ENCODE measurements at places on chromosomes 2 and 18.

DNA sequence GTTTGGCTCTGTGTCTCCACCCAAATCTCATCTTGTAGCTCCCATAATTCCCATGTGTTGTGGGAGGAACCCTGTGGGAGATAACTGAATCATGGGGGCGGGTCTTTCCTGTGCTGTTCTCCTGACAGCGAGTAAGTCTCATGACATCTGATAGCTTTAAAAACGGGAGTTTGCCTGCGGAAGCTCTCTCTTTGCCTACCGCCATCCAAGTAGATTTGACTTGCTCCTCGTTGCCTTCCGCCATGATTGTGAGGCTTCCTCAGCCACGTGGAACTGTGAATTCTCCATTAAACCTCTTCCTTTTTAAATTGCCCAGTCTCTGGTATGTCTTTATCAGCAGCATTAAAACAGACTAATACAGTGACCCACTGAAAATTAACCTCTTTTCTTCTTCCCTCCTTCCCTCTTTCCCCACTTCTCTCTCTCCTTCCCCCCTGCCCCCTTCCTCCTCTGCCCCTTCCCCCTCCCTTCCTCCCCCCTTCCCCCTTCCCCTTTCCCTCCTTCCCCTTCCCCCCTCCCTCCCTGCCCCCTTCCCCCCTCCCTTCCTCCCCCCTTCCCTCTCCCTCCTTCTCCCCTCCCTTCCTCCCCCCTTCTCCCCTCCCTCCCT lies 818.8 kb downstream of the SLC4A3 start:
- no peaks in the 10 kb centered on the region for H3K4me1 ChIP-seq
- no peak overlapping the region for H3K4me3 ChIP-seq
- no peaks in the 10 kb centered on the region for H3K27me3 ChIP-seq
- no peaks in the 10 kb centered on the region for H3K36me3 ChIP-seq

- no peak for DNase-seq
- H3K27me3 ChIP-seq: no peaks in the 10 kb centered on the region
- no peak overlapping the region for H3K27ac ChIP-seq
These were observed 348.2 kb downstream of the CTNNA2 start for GRCh38 chr2:79861059-79861374.

DNA sequence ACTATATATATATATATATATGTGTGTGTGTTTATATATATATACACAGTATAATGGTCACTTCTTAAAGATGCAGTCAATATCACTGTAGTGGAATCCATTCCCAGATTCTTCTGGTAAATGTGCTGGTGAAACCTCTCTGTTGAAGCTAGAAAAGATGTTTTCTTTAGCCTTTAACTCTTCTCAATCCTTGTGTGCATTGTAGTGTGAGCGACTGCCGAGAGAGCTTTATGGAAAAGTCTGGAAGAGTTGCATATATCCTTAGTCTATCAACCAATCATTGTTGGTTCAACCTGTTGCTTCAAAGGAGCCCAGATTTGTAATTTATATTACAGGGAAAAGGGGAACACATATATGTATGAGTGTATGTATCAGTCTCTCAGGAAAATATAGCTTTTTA lies 27.7 kb downstream of the SLC66A3 start:
- no peaks in the 10 kb centered on the region for H3K4me1 ChIP-seq
- no peaks in the 10 kb centered on the region for H3K27me3 ChIP-seq
- H3K36me3 ChIP-seq: peaks cover 43% of the 10 kb centered on the region
- no peak for DNase-seq
- H3K27ac ChIP-seq: no peak overlapping the region

- no peaks in the 10 kb centered on the region for H3K36me3 ChIP-seq
- H3K27ac ChIP-seq: no peak overlapping the region
- no peaks in the 10 kb centered on the region for H3K4me1 ChIP-seq
- peaks cover 49% of the 10 kb centered on the region for H3K27me3 ChIP-seq
- DNase-seq: no peak
- no peak overlapping the region for H3K4me3 ChIP-seq
These were observed 436.1 kb downstream of the LRRTM4 start for GRCh38 chr2:77086051-77086450.

- H3K4me3 ChIP-seq: no peak overlapping the region
- DNase-seq: no peak
- no peaks in the 10 kb centered on the region for H3K4me1 ChIP-seq
- peaks cover 52% of the 10 kb centered on the region for H3K27me3 ChIP-seq
These were observed 6.9 kb downstream of the AMER3 start for GRCh38 chr2:130762031-130762909.

All from MCF 10A (cell line).